ENCODE measurements at places on chromosomes 2 and 18.

DNA sequence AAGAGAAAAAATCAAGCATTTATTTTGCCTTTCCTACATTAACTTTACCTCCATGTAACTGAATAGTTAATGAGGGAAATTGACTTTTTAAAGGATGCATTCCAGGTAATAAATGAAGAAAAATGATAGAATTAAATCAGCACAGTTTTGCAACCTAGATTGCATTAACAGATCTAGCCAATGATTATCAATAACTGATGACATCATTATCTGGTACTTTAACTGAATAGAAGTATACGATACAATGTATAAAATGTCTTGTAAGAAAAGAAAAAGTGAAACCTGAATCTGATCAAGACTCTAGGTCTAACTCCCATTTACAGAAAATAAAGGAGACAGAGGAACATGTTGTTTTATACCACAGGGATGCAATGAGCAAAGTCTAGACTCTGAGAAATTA, 126.0 kb upstream of the XPO1 start:
- no peak for DNase-seq

GRCh38 chr2:242054406-242054805, 184.9 kb downstream of the RTP5 start:
- no peak for DNase-seq

- DNase-seq = no peak
Observed at GRCh38 chr2:53755121-53755520, 12.5 kb upstream of the CHAC2 start.

DNA sequence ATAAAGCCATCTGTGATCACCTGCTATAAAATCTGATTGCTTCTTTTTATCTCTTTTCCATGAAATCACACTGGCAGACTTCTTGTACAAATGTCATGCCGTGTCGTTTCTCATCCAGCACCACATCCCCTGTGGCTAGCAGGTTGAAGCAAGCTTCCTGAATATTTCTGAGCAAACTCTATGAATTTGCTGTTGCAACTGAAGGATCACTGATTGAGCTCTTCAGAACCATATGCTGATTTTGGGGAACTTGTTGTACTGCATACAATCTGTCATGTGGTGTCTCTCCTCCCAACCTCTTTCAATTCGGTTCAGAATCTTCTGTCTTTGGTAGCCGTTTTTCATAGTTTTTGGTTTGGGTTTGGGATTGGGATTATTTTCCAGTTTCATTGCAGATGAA, 57.7 kb upstream of the RBMS1 start:
- DNase-seq = no peak

- DNase-seq = no peak
Observed at GRCh38 chr18:34947711-34948125, 93.5 kb upstream of the MAPRE2 start.

GRCh38 chr2:226763320-226763719, 36.3 kb downstream of the IRS1 start:
- no peak for DNase-seq

GRCh38 chr2:108889907-108890306, 99.1 kb downstream of the EDAR start:
- DNase-seq = no peak

DNA sequence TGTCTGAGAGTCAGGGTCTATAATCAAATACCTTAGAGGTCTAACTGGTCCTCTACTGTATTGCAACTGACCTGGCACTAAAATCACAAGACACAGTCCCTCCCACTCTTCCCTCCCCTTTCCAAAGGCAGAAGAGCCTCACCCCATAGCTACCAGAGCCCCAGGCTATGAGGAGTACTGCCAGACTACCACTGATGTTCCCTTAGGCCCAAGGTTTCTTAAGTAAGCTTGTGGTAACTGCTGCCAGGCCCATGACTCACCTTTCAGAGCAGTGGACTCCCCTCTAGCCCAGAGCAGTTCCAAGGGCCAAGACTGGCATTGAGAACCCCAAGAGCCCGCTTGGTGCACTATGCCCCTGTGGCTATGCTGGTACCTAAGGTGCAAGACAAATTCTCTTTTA, 1193.4 kb downstream of the DSC3 start:
- no peak for DNase-seq

DNA sequence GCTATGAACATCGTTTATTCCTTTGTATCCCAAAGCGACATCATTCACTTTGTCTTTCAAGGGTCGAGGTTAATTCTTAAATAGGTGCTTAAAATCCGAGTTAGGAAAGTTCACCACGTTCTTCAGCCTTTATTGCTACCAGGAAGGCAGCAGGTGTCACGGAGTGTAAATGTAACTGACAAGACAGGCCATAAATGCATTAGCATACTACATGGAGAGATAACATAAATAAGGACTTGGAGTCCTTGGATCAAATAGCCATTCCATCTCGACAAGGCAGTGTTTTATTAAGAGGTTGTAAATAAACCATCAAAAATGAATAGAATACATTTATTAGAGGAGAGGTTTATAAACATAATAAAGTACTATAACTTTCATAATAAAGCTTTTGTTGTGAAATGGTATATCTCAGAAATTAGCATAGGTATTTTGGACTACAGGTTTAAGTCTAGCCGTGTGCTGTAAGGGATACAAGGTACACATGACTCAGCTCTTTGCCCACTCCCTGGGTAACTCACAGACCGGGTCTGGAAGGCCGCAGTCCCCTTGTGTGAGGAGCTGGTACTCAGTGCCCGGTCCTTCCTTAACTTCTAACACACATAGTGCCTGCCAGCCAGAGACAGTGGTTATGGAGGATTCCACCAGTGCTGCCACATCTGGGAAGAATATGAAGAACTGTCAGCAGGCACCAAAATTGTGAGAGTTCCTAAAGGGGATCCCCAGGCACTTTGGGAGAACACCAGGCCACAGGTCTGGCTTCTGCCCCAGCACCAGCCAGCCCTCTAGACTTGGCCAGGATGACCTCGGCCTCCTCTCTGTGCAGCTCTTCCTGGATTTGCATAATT, 29.4 kb downstream of the CAPN13 start:
- no peak for DNase-seq

DNA sequence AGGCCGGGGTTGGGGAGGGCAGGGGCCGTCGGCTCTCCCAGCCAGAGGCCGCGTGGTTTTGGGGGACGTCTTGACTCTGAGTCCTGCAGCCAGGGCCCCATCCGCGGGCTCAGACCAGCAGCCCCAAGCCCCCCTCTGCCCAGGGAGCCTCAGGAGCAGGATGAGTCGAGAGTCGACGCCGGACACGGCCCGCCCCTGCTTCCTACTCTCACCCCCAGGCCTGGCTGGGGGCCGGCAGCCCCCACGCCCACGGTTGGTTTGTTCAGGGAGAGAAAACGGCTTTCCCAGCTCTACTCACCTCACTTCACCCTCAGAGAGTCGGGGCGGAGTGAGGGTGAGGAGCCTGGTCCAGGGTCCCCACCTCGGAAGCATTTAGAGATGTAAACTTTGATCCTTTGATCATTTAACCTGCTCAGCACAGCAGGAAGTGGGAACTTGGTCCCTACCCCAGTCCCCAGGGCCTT, 6.9 kb downstream of the SNORC start:
- no peak for DNase-seq

- DNase-seq = no peak
Observed at GRCh38 chr18:36402765-36403396, 105.4 kb downstream of the FHOD3 start.

DNA sequence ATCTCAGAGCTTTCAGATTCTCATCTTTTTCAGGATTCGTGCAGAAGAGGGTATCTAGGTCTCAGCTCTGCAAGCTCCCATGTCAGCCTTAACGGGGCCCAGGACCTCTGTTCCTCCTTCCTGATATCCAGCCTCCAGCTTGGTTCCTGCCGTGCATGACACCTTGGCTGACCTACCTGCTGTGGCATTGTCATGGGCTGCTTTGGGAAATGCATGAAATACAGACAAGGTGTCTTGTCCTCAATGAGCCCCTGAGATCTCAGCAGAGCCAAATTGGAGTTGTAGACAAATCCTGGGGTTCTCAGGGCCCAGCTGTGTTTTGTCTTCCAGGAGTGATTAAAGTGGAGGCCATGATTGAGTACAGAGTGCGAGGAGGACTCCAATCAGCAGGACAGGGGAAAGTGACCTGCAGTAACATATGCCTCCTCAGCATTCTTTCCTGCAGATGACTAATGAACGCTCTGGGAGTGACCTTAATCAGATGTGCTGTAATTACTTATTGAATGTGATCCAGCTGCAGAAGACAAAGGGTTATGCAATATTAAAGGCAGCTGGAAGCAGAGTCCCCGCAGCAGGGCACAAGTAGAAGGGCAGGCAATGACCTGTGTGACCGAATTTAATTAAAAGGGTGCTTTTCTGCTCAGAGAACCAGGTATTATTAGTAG, 141.1 kb downstream of the CCBE1 start:
- DNase-seq = no peak

- no peak for DNase-seq
Observed at GRCh38 chr18:78242806-78243205, 736.8 kb upstream of the SALL3 start.

DNA sequence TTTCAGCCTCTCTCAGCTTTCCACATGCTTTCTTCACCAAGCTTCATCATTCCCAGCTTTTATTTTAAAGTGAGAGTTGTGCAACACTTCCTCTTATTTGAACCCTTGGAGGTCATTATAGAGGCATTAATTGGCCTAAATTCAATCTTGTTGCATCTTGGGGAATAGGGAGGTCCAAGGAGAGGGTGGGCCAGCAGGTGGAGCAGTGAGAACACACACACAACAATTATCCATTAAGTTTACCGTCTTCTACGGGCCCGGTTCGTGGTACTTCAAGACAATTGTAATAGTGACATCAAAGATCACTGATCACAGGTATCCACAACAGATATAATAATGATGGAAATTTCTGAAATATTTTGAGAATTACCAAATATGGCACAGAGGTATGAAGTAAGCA, 457.2 kb upstream of the SMIM21 start:
- DNase-seq = no peak

DNA sequence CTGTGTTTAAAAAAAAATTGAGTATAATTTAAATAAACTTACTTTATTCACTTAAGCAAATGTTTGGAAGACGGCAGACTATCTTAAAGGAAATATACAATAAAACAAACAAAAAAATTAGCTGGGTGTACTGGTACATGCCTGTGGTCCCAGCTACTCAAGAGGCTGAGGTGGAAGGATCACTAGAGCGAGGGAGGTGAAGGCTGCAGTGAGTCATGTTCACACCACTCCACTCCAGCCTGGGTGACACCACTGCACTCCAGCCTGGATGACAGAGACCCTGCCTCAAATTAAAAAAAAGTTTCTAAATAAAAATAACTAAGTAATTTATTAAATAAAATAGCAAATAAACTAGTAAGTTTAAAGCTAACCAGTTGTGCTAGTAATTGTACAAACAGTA, 7.5 kb downstream of the PUM2 start:
- no peak for DNase-seq

GRCh38 chr2:45922577-45922988, 271.1 kb downstream of the PRKCE start:
- peak; percentile 20 for DNase-seq

DNA sequence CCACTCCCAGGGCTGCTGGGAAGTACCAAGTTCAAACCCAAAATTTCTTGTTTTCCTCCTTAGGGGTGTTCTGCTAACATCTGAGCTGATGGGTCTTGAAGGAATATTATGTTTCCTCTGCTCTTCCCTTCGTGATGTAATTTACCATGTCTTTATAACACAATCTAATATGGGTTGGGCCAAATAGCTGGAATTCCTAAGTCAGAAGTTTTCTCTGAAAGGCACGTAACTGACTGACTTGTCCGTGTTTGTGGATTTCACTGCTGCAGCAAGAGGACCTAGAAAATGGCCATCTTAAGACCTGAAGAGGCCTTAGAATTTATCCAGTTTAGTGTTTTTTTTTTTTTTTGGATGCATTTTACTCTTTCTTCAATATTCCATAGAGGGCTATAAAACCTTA, 256.7 kb downstream of the DCDC2C start:
- no peak for DNase-seq

- DNase-seq = no peak
Observed at GRCh38 chr2:204425821-204426220, 119.5 kb upstream of the PARD3B start.

DNA sequence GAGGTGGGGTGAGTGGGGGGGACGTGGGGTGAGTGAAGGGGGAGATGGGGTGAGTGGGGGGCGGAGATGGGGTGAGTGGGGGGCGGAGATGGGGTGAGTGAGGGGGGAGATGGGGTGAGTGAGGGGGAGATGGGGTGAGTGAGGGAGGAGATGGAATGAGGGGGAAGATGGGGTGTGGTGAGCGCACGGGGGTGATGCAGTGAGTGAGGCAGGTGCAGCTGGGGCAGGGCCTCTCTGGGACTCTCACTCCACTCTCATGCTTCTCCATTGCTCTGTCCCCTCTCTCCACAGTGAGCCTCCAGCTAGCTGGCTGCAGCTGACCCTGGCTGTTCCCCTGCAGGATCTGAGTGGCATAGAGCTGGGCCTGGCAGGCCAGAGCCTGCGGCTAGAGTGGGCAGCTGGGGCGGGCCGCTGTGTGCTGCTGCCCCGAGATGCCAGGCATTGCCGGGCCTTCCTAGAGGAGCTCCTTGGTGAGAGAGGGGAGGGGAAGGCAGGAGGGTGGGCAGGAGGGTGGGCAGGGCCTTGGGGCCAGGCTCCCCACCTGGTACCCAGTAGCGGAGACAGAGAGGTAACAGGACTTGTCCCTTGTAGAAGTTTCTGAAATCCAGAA, 13.9 kb upstream of the SLC4A3 start:
- DNase-seq = no peak

DNA sequence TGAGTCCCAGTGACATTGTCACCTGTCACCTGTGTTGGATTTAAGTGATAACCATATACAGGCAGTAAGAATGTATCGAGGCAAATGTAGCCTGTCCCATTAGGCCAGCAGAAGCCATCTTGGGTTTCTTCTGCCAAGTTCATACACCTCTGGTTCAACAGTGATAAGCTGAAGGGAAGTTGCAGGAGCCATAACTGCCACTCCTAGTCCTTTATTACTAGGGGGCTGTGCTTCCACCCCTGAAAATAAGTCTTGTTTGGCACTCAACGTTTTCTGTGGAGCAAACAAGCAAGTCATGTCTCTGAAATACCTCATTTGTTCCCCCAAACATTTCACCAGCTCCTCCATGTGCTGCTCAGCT, 58.1 kb upstream of the ALPP start:
- no peak for DNase-seq

DNA sequence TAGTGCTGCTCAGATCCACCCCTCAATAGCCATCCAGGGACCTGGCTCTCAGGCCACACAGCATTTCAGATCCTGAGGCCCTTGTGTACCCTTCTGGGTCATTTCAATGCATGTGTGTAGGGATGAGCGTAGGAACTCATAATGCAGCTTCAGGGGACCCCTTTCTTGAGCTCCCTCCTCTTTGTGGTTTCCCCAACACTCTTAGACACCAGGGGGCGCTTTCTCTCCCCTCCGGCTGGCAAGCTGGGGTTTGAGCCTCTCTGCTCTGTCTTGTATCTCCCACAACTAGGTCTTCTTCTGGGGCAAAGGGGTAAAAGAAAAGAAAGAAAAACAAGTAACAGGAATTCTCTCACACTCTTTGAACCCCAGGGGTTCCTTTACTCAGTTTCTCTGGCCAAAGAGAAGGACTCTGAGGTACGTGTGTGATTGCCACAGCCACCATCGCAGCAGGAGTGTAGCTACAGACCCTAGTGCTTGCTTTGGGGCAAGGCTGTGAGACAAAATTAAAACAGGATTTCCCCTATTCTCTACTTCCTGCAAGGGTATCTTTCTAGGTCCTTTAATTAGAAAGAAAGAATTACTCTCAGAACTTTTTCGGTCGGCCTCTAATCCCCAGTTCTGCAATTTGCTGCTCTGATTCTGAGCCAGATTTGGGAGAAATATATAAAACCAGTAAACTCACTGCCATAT, 38.0 kb downstream of the CABYR start:
- DNase-seq = peak; percentile 79

- DNase-seq = no peak
Observed at GRCh38 chr18:47970664-47971531, 40.4 kb upstream of the SMAD2 start.

- no peak for DNase-seq
Observed at GRCh38 chr2:238235331-238235732, 4.5 kb downstream of the HES6 start.

Data from glutamatergic neuron (in vitro differentiated cells).